AML-193 (cell line): ENCODE measurements at places on chromosomes 12 and 14.

DNA sequence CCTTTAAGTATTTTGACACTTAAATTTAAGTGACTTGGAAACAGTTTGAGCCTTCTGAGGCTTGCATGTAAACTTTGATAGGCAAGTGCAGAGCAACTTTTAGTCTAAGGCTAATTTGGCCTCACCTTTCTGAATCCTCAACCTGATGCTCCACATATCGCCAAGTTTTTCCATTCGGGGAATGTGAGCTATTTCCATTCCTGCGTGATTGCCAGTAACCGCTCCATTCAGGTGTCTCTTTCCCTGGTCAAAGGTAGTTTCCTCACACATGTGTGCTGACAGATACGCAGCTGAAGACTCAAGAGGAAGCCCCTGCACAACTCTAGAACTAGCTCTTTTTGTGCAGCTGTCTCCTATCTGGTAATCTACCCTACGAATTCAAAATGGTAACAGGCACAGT, 25.4 kb upstream of the FUT8 start:
- DNase-seq = no peak

GRCh38 chr14:104094709-104095425, 9.4 kb downstream of the ASPG start:
- peak; percentile 2 for DNase-seq

GRCh38 chr12:91327889-91328288, 145.3 kb upstream of the DCN start:
- no peak for DNase-seq

- no peak for DNase-seq
Observed at GRCh38 chr12:86411710-86412109, 155.5 kb upstream of the MGAT4C start.

DNA sequence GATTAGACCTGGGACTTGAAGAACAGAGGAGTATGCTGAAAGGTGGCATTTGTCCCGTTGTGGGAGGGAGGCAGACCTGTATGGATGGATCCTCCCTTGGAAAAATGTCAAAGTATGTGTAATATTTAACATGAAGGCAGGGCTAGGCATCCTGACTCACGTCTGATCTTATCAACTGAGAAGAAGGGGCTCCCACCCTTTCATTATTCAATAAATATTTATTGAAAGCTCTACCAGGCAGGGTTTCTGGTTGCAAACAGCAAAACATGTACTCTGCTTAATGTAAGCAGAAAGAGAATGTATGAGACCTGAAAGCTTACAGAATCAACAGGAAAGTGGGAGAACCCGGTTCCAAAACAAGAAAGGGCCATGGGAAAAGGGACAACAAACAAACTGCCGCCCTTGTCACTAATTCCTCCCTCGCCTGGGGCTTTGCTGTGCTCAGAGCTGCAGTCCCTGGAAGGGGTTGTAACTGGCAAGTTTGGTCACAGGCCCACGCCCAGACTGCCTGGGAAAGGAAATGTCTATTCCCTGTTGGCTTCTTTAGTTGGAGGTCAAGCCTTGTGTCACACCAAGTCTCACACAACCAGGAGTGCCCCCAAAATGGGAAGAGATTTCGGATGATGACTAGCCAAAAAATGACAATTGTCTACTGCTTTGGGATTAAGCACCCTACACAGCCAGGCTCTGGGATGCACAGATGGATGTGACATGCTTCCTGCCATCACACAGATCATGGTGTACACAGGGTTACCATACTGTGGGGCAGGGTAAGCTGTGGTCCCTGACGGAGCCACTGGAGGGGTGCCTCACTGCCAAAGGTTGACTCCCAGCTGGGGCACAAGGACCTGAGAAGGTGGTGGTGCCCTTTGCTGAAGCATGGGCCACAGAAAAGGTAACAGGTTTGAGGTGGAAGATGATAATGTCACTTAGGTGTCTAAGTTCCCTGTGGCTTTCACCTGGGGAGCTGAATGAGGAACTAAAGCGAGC, 36.8 kb downstream of the RAB35 start:
- DNase-seq = no peak

GRCh38 chr12:54407183-54407905, 11.7 kb downstream of the ITGA5 start:
- no peak for DNase-seq

GRCh38 chr14:33230021-33230420, 291.3 kb downstream of the NPAS3 start:
- no peak for DNase-seq

- no peak for DNase-seq
Observed at GRCh38 chr14:30603402-30603801, 18.7 kb upstream of the SCFD1 start.

DNA sequence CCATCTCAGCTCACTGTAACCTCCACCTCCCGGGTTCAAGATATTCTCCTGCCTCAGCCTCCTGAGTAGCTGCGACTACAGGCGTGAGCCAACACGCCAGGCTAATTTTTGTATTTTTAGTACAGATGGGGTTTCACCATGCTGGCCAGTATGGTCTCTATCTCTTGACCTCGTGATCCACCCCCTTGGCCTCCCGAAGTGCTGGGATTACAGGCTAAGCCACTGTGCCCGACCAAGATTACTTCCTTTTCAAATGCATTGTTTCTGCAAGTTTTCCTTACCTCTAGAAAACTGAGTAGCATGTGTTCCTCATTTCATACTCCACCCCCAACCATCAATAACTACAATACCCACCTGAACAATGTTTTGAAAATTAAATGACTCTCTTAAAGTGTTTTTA, 13.1 kb downstream of the ARF6 start:
- DNase-seq = no peak

DNA sequence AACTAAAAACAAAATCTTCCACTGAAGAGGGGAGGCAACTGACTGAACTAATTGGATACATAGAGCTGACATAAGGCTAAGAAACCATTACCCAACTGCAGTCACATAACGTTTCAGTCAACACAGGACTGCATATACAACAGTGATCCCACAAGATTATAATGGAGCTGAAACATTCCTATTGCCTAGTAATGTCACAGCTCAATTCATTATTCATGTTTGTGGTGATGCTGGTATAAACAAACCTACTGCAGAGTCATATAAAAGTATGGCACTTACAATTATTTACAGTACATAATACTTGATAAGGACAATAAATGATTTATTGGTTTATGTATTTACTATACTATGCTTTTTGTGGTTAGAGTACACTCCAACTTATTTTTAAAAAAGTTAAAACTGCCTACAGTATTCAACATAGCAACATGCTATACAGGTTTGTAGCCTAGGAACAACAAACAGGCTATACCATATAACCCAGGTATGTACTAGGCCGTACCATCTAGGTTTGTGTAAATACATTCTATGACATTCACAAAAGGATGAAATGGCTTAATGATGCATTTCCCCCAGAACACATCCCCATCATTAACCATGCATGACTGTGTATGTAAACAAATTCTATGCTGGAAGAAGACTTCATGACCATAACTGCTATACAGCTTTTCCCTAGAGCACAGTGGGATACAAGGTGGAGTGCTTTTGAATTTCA, 4.3 kb downstream of the NAP1L1 start:
- no peak for DNase-seq

- peak; percentile 74 for DNase-seq
Observed at GRCh38 chr14:71597955-71598660, 334.1 kb upstream of the RGS6 start.

DNA sequence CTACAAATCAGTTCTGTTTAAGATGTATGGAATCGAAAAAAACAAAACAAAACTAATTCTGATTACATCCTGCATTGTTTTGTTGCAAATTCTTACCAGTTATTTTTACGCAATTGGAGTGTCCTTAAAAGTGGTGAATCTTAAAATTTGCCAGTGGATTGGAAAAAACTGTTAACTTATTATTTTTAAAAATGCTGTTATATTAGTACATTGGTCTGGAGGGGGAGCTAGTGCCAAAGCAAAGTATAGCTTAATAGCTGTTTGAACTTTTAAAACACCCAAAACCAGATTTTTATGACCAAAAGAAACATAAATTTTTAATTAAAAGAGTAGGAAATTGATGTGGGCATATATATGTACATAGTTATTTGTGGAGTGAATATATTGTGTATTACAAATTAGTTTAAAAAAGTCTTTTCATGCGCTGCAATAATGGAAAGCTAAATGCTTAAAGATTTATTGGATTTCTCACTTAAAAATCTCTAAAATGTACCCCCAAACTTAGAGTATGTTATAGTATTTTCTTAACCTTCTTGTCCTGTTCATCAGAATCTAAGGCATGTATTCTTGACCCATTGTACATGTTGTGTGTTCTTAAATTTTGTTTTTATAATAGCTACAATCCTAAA, 2.5 kb downstream of the FUT8 start:
- peak; percentile 38 for DNase-seq

GRCh38 chr12:42192686-42193085, 45.4 kb downstream of the YAF2 start:
- DNase-seq = no peak

- DNase-seq = no peak
Observed at GRCh38 chr14:23933742-23934128, 19.8 kb upstream of the DHRS4 start.

DNA sequence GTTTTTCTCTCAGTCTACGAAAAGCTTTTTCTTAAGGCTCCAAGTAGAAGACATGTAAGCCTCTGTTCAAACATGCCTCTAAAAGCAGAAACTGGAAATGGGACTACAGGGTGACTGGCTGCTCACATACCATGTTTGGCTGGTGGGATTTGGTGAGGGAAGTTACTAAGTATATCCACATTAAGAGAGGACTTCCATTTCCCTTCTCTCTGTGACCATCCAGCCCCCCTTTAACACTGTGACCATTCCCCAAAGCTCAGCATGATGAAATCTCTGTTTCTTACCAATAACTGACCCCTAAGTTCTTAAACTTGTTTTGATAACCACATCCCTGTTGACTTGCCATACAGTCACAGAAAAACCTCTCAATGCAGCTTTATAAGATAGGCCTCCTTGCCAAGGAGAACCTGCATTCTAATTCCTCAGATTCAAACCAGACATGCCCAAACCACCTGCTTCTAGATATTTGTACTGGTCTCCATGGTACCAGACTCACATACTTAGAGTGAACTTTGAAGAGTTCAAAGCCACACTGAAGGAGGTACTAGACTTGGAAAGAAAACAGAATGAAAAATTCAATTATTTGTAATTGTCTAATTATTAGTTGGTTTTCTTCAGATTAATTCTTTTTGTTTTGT, 102.2 kb downstream of the VEZT start:
- DNase-seq = no peak

- DNase-seq = no peak
Observed at GRCh38 chr12:52976574-52977071, 27.7 kb downstream of the KRT18 start.

DNA sequence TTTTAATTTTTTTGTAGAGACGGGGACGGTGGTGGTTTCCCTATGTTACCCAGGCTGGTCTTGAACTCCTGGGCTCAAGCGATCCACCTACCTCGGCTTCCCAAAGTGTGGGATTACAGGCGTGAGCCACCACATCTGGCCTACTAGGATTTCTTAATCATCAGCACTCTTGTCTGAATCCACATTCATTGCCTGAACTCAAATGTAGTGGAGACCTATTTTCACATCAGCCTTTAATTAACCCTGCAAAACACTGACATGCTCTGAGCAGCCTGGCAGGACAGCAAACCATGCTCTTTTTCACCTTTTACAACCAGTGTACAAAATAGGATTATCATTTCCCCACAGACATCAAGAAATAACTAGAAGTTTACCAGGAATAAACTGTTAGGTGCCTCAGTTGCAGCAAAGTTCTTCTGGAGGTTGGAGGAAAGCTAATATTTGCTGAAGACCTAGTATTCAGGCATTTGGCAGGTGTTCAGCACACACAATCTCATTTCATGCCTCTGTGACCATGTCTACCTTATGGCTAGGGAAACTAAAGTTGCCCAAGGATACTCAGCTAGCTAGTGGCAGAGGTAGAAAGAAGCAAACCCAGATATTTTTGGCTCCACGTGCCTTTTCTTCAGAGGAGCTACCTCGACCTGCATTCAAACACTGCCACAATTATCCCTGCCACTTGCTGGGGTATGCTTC, 37.7 kb downstream of the CFL2 start:
- no peak for DNase-seq

DNA sequence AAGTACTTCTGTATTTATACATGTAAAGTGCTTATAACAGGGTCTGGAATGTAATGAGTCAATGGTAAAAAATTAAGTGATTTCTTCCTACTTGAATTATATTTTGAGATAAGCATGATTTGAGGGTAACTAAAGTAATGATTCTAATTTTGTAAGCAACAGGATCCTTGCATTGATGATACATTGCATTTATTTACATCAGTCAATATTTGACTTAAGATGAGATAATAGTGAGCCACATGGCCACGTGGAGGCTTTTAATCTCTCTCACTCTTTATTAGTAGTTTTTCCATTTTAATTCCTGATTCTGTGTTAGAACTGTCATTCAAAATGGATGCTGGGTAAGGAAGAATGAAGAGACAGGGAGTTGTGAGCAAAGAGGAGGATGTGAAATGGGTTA, 298.1 kb upstream of the PRICKLE1 start:
- DNase-seq = no peak
